ENCODE measurements at places on chromosomes 1 and 21.

GRCh38 chr1:153804112-153804511 lies 28.9 kb downstream of the SLC27A3 start:
- DNase-seq = no peak

GRCh38 chr1:182786995-182787324 lies 2.6 kb upstream of the NPL start:
- DNase-seq = no peak

GRCh38 chr1:178942285-178943198 lies 71.7 kb upstream of the ANGPTL1 start:
- DNase-seq = no peak

DNA sequence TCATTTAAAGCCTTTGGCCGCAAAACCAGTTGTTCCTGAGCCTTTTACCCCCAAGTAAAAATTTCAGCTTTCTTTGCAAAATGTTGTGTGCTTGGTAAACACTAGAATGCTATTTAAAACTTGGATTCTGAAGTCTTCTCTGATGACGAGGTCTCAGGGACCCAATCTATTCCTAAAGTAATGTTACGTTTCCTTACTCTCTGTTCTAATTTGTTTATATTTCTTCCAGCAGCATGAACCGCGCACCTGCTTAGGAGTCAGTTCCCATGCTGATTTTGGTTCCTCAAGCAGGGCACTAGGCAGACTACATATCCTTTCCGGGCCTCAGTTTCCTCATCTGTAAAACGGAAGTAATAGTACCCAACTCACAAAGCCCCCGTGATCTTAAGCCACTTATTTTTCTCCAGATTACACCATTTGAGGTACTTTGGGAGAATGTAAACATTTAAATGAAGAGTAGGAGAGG lies 969 bp upstream of the ALDH4A1 start:
- no peak for DNase-seq

DNA sequence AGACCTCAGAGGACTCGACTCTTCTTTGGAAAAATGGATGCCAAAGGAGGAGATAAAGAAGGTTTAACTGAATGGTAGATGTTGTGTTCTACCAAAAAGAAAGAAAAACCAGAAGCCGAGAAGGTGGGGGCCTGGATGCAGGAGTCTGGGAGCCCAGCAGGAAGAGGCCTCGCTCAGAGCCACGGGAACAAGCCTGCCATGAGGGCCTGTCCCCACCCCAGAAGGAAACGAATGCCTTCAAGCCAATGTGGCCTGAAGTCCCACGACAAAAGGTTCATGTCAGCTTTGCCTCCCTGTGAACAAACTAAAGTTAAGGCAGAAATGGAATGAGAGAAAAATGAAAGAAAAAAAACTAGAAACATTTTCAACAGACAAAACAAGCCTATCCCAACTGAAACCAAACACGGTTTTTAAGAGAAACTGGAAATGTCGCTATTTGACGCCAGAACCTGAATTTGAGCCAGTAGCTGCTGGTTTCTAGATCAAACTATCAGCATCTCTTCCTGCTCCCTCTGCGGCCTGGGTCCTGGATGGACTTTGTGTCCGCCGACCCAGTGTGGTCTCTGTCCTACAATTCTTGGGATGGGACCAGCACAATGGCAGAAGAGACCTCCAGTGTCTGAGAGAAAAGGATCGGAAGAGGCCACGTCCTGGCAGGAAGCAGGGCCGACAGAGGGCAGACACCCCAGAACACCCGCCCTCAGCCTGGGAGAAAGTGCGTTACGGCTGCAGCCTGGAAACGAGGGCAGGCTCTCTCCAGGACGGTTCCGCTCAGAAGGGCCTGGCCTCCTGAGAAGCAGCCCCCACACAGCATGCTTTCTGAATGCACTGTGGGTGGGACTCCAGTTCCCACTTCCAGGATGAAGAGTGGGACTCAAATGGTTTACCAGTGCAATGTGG lies 35.2 kb downstream of the SLC45A1 start:
- no peak for DNase-seq

DNA sequence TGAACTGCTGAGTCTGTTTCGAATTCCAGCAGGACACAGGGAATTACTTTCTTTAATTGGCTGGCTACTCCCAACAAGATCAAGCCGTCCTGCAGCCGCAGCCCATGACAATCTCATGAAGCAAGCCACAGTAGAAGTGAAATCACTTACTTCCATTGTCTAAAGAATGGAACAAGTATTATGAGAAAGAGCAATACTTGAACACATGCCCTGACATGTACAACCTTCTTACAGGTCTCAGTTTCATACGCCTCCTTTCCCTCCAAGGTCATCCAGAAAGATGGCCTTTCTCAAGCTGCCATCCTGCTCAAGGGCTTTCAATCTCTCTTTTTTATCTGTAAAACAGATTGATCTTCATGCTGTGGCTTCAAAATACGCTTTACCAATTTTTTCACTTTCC lies 85.1 kb downstream of the PCSK9 start:
- no peak for DNase-seq

- DNase-seq = no peak
Observed at GRCh38 chr1:236395947-236396664, 2.0 kb downstream of the EDARADD start.

DNA sequence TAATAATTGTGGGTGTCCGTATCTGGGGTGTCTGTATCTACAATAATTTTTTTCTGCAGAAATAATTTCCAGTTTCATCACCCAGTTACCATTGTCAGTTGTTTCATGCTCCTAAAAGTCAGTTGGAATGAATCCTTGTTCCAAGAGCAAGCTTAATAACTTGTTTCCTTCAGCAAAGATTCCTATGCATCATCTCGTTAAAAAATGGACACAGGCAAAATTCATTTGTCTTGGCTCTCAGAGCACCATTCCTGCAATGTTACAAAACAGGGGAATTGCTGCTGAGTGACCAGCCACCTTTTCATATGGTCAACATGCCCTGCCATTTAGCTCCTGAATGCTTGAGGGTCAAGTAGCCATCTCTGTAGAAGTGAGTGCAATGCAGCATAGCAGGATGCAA lies 393.4 kb downstream of the KCNT2 start:
- no peak for DNase-seq

DNA sequence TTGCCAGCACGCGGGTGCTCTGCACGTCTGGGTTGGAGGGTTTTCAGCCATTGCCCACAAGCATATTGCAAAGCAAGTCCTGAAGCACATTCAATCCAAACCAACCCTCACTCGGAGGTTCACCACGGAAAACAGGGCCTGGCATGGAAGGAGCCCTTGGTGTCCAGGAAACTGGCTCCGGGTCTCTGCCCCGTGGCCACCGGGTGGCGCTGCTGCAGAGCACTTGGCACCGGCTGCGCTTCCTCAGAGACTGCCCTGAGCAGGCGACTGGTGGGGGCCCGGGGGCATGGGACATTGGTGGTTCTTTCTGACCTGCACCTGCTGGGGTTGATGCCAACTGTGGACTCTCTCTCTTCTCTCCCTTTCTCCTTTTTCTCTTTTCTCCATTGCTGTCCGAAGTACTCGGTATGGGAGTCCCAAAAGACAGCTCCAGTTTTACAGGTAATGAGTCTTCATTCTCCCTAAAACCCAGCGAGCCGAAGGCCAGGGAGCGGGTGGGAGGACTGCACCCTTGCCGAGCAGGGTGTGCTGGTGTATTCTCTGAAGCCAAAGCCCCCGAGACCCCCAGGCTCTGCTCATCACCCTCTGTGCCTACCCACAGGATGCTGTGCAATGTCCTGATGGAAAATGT lies 4.1 kb upstream of the KCNAB2 start:
- no peak for DNase-seq

- no peak for DNase-seq
Observed at GRCh38 chr21:17390569-17390968, 122.3 kb upstream of the CXADR start.

DNA sequence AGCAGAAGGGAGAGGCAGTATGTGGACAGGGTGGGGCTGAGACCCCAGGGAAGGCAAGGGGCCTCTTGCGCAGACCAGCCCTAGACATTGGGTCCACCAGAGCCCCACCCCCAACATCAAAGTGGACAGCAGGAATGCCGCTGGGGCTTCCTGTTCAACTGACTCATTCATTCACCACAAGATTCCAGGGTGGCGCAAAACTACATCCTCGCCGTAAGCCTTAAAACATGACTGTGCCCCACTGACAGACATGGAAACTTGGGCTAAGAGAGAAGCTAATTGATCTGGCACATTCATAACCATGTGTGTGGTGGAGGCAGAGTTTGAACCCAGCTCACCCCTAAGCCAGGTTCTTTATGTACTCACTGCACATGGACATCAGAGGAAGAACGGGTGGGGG lies 14.0 kb downstream of the COL16A1 start:
- DNase-seq = no peak

DNA sequence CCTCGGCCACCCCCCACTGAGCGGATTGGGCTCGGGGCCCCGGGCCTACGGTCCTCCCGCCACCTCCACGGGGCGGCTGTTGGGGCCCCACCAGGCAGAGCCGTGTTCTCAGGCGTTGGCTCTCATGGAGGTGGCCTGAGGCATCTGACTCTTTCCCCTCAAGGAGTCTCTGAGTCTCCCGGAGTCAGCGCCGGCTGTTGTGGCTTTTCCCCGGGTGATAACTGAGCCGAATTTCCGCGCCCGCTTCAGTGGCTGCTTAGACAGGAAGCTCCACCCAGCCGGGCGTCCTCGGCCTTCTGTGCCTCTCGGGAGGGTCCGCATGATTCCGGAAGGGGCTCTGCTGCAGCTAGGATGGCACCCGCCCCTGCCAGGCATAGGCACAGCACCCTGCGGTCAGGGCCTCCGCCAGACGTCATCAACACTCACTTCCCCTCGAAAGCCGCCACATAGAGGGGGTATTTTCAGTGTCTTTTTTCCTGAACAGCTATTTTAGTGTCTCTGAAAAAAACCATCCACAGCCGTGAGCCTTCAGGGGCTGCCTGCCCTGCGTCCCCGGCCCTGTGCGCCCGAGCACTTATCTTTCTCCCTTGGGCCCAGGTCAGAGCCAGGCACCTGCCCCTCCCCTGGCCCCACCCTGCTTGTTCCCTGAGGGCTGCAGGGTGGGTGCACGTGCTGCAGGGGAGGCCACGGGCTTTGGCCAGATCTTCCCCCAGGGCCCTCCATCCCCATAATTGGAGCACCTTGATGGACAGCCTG lies 72.9 kb downstream of the SKI start:
- peak; percentile 58 for DNase-seq

GRCh38 chr1:160567858-160568682 lies 11.2 kb downstream of the CD84 start:
- peak; percentile 26 for DNase-seq

DNA sequence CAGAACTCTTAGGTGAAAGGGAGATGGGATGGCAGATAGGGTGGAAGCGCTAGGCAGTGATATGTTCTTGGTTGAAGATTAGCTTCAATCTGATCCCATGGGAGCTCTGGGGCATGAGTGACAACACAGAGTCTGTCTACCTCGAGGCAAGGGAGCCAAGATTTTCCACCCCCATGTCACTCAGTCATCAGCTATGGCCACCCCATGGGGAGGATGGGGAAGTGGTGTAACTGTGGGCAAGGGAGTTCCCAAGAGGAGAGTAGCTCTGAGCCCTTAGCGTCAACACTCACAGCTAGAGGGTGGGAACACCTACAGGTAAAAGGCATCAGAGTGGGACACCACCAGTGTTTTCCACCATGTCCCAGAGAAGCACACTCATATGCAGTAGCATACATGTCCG lies 30.3 kb upstream of the C1QA start:
- no peak for DNase-seq

GRCh38 chr1:18091660-18092446 lies 15.7 kb upstream of the IGSF21 start:
- no peak for DNase-seq

GRCh38 chr1:172024516-172024915 lies 183.2 kb downstream of the DNM3 start:
- no peak for DNase-seq

DNA sequence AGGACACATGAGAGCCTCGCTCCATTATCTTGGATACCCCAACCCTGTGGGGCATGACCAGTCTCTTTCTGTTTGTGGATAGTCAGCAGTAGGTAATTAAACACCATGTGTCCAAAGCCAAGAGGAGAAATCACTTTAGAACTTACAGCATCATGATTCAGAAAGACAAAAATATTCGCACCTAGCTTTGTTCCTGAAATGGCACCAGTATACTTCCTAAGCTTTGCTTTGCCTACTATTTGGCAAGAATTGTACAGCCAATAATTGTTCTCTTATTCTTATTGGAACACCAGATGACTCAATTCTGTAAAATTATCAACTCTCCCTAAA lies 24.2 kb downstream of the TNFRSF9 start:
- DNase-seq = no peak

All from activated CD4-positive, CD25-positive, alpha-beta regulatory T cell (primary cell).